ENCODE measurements at places on chromosomes 7 and 10.

DNA sequence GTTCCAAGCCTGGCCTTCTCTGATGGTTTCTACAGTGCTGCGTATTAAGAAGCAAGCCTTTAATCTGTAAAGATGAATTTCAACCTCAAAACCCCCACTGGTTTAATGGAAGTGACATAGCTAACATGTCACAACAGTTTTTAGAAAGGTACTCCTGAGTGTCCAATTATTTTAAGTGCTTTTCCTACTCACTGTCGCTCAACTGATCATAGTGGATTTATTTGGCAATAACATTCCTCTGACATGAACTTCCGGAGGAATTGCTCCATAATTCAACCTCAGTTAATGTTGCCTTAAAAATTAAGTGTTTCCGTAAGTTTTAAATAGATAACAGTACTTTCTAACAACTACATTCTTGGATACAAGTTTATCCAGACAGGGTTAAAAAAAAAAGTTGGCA lies 57.5 kb downstream of the AGMO start:
- H3K36me3 ChIP-seq = no peaks in the 10 kb centered on the region
- no peak overlapping the region for H3K4me3 ChIP-seq
- H3K27ac ChIP-seq = no peak overlapping the region

DNA sequence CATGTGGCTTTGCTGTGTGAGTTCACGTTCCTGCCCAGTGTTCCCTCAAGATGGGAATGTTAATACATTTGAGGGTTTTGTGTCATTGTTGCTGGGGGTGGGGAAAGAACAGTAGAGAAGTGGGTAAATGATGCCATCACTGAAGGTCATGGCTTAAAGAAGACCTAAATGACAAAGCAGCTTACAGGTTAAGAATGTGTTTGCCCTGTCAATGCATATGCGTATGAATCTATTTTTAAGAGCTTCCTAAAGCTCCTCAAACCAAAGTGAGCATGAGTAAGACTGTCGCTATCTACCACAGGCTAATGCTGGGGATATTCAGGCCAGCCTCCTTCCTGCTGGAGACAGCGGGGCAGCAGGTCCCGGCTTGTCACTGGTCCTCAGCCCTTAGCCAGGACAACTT lies 162.9 kb downstream of the CREB5 start:
- H3K4me1 ChIP-seq = peaks cover 2% of the 10 kb centered on the region
- H3K4me3 ChIP-seq = no peak overlapping the region
- H3K36me3 ChIP-seq = no peaks in the 10 kb centered on the region

GRCh38 chr10:3346851-3347250 lies 174.3 kb upstream of the PITRM1 start:
- H3K27ac ChIP-seq = no peak overlapping the region
- DNase-seq = no peak
- H3K36me3 ChIP-seq = no peaks in the 10 kb centered on the region
- no peaks in the 10 kb centered on the region for H3K4me1 ChIP-seq
- no peak overlapping the region for H3K4me3 ChIP-seq
- H3K27me3 ChIP-seq = no peaks in the 10 kb centered on the region

GRCh38 chr7:45579391-45579801 lies 5.2 kb downstream of the ADCY1 start:
- no peak for DNase-seq
- H3K27ac ChIP-seq = no peak overlapping the region
- peaks cover 20% of the 10 kb centered on the region for H3K27me3 ChIP-seq
- H3K4me1 ChIP-seq = peaks cover 58% of the 10 kb centered on the region
- no peaks in the 10 kb centered on the region for H3K36me3 ChIP-seq
- H3K4me3 ChIP-seq = no peak overlapping the region
